Foreskin keratinocyte (primary cell): ENCODE measurements at places on chromosomes 4 and X. TPM values are rescaled to one million over a fixed set of nuclear protein-coding genes. Genes with fewer than 3 reads are reported as not detected.

DNA sequence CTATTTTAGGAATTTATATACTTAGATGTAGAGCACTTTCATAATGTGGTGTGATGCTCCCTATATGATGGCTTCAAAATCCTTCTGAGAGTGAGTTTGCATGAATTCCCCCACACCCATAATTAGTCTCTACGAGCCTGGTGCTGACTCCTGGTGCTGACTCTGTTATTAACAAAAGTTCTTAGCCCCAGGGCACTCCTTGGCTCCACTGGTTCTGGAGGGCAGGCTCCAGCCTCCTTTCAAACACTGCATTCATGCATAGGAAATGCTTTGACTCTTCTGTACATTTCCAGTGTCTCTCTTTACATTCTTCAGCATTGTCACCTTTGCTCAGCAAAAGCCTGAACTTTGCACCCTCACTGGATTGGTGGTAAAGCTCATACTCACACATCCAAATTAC, 64.0 kb downstream of the LNX1 start:
- DNase-seq = no peak

DNA sequence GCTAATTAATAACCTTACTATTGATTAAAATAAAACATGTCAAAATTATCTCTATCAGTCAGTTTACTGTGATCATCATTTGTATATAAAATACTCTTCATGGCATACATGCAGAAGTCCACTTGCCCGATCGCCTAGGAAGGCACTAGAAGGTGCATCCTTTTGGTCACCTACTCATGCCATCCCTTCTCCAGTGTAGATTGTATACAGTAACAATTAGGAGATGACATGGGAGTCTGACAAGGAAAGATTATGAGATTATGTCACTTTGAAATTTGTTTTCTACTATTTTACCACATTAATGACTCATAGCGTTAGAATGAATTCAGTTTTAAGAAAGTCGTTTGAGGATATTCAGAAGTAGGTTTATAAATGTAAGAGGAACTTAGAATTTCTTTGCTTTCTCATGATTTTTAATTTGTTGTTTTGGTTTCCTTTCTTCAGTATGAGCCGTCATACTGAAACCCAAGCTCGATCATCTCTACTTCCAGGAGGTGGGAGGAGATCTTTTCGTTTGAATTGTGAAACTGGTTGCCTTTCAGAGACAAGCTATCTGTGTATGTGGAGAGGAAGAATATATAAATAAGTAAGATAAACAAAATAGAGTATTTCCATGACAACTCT, 51.1 kb upstream of the UNC5C start:
- no peak for DNase-seq

GRCh38 chr4:148893095-148893494, 450.9 kb upstream of the NR3C2 start:
- no peak for DNase-seq

- DNase-seq = no peak
Measured at GRCh38 chrX:102860235-102860634, 76.8 kb upstream of the RAB40AL start.

Gene SASH3
- polyA plus RNA-seq = not detected in 2 replicates
